Effector CD4-positive, alpha-beta T cell (primary cell): ENCODE measurements at places on chromosomes 5 and 9.
A peak's percentile ranks its signal among the peaks of the same experiment; 100 is the strongest.

DNA sequence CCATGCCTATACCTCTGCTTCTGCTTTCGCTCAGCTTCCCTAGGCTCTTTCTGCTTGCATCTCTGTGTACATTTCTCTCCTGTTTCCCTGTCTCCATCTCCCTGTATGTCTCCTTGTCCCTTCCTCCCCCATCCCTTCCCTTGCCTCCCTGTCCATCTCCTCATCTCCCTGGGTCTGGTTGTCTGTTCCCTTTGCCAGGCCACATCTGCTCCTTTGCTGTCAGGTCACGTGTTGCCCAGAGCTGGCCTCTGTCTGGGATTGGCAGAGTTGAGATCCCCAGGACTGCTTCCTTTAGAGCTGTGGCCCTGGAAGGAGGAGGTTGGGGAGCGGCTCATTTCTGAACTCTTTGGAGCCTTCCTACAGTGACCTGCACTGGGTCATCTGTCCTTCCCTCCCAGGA is 31.8 kb upstream of the PTGS1 start:
- DNase-seq, result no peak

DNA sequence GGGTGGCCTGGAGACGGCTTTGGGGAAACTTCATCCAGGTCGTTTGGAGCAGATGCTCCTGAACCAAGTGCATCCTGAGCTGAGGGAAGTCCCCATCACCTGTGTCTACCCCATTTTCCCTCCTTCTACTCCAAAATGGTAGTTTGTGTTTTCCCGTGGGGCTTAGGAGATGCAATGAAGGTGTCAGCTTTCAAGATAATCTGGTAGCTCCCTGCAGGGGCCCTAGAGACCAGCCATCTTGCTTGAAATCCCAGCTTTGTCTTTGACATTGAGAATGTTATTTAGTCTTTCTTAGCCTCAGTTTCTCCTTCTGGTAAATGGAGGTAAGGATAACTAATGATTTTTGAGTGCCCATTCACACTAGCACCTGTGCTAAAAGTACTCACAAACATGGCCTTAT is 77.4 kb downstream of the WWC1 start:
- no peak for DNase-seq

DNA sequence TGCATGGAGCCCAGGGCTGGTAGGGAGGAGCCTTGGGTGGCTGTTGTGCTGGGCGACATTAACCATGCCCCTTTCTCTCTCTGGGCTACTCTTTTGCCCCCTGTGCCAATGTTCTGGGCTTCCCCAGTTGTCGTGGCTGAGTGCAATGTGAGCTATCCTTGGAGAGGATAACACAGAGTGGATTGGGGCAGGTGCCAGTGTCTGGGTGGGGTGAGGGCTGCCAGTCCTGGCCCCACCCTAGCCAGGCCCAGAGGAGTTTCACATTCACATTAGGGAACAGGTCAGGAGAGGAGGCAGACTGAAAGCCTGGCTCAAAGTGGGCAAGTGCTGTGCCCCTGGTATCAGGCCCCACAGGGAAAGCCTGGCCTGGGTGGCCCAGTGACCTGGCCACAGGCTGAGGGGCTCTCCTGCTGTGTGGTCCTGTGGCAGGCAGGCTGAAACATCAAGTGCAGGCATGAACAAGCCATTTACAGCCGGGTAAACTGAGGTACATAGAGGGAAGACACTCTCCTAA is 7.5 kb upstream of the NDST1 start:
- DNase-seq, result no peak

GRCh38 chr5:136538534-136538933 is 173.2 kb upstream of the TRPC7 start:
- no peak for DNase-seq

- DNase-seq, result no peak
Observed at GRCh38 chr9:26904070-26904469, 11.5 kb upstream of the CAAP1 start.

- DNase-seq, result no peak
Observed at GRCh38 chr5:65800775-65801174, 78.8 kb downstream of the NLN start.

DNA sequence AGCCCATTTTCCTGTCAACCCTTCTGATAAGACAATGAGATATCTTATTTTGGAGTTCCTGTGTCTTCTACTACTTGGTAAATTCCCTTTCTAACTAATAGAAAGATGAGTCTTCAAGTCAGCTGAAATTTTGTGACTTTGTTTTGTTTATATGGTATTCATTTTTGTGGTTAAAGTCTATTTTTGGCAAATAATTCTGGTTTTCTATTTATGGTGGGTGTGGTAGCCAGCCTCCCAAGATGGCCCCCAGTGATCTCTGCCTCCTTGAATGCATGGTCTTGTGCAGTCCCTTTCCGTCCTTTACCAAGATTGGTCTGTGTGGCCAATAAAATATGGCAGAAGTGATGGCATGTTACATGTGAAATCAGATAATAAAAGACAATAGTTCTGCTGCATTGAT is 91.5 kb downstream of the NR3C1 start:
- DNase-seq, result no peak

DNA sequence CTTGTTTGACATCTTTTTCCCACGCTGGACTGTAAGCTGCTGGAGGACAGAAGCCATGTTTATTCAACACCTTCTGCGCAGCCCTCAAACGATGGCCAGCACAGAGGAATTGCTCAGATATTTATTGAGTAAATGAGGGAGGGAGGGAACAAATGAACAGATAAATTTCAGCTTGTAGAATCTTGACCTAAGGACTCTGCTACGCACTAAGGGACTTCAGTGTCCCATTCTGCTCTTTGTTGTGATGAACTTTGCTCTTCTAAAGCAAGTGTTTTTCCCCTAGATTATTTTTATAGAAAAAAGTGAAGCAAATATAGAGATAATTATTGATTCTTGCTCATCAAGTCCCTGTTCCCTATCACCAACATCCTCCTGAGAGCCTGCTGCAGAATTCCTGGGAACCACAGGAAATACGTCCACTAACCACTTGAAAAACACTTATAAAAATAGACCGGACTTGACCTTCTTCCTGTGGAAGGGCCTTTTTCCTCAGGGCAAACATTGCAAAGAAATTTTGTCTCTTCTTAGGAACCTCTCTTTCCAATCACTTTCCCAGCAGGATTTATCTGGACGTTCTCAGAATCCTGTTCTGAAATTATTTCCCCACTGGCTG is 54.9 kb downstream of the FGF1 start:
- no peak for DNase-seq

DNA sequence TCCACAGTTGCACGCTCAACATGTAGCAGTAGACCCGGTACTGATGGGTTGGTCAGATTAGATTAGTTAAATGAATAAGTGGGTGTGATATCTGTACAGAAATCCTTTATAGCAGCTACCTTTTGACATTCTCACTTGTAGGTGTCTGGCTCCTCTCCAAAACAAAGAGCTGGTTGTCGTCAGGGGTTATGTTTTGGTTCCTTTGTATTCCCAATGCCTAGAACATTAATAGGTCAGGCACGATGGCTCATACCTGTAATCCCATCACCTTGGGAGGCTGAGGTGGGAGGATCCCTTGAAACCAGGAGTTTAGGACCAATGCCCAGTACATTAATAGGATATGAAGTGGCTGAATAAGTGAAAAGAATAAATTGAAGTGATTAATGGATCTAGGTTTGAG is 182.1 kb downstream of the SNCAIP start:
- DNase-seq, result no peak

GRCh38 chr9:99105152-99106043 is 485 bp downstream of the TGFBR1 start:
- DNase-seq, result peak; percentile 20

DNA sequence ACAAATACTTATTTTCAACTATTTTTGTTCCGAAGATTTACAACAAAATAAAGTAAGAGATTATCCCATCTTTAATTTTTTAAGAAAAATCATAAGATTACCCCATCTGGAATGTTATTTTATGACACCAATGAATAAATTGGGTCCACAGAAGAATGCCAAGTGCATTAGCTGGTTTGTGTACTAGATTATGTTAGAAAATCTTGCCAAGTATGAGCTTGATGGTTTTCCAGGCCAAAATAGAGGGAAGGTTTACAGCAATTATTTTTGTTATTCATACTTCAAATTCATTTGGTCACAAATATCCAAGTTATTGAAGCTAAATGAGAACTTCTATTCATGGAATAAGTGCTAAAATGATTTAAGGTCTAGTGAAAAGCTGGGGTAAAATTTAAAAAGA is 109.4 kb upstream of the DMRTA1 start:
- DNase-seq, result no peak

- no peak for DNase-seq
Observed at GRCh38 chr5:138936-139335, 47.0 kb downstream of the PLEKHG4B start.

DNA sequence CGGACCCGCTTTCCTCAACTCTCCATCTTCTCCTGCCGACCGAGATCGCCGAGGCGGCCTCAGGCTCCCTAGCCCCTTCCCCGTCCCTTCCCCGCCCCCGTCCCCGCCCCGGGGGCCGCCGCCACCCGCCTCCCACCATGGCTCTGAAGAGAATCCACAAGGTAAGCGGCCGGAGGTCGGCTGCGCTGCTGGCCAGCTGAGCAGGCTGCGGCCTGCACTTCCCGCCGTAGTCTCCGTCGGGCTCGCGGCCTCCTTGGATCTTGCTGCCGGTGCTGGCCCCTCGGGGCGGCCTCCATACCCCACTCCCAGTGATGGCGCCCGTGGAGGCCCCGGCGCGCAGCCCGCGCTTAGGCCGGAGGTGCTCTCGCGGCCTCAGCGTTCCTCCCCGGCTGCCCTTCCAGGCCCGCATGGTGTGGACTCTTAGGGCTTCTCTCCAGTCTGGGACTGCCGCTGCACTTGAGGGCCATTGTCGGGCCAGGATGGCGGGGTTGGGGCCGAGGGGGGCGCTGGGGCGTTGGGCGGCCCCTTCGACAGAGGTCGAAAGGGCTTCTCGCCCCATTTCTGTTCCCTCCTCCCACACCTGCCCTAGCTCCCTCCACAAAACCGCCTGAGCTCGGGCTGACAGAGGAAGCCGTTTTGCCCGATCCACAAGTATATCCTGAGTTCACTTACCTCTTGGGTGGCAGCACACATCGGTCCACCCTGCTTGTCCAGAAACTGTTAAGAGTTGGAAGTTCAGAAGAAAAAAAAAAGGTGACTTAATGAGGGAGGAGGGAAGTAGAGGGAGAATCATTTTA is 714 bp downstream of the UBE2D2 start:
- DNase-seq, result peak; percentile 20

GRCh38 chr5:32833127-32833526 is 122.0 kb downstream of the NPR3 start:
- DNase-seq, result no peak

DNA sequence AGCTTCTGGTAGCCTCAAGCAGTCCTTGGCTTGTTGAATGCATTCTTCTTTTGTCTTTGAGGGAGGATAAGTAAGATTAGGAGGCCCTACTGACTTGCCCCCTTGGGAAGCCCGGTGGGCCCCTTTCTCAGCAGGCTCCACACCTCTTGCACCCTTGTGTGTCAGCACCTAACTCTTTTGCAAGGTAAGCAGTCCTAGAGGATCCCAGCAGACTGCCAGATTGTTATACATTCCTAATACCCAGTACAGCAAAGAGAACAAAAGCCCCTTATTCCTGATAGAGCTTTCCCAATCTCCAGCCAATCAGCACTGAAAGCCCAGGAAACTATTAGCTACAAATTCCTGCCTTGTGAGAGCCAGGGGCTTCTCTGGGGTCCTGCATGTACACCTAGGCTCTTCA is 152.8 kb downstream of the RAB3C start:
- no peak for DNase-seq

GRCh38 chr9:84278130-84278529 is 62.4 kb downstream of the SLC28A3 start:
- DNase-seq, result no peak

- no peak for DNase-seq
Observed at GRCh38 chr5:118522626-118523025, 465.7 kb downstream of the DTWD2 start.

DNA sequence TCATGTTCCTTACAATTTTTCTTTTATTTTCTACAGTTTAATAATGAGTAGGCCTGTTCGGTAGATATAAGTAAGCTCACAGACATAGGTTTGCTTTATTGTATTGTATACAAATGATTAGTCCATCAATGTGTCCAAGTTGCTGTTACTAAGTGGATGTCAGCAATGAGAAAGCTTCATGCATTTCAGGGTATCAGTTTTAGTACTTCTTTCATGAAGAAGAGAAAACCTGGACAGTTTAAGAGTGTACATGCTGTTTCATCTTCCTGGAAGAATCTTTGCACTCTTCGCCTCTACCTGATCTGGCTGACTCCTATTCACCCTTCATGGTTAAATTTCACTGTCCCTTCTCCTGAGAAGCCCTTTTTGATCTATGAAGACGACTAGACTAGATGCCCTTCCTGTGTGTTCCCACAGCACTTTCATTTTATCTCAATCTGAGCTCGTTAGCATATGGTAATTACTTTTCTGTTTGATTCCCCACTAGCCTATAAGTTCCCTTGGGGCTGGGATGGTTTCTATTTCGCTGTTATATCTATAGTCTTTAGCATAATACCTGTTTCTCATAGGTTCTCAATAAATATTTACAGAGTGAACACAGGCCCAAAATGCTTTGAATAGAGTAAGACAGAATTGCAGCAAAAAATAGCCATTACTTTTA is 70.7 kb downstream of the CETN3 start:
- no peak for DNase-seq
